ENCODE measurements at places on chromosomes 7 and 10.

DNA sequence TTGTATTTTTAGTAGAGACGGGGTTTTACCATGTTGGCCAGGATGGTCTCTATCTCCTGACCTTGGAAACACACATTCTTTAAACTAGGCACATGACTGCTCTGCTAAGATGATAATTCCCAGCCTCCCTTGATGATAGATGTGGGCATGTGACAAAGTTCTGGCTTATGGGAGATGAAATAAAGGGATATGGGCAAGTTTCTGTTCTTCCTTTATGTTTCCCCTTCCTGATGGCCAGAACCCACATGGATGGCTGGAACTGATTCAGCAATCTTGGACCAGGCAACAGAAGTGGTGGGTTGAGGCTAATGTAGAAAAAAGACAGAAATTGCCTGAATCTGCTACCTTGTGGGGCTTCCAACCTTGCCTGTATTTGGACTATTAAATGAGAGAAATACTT, 60.7 kb upstream of the NRP1 start:
- no peak for DNase-seq

DNA sequence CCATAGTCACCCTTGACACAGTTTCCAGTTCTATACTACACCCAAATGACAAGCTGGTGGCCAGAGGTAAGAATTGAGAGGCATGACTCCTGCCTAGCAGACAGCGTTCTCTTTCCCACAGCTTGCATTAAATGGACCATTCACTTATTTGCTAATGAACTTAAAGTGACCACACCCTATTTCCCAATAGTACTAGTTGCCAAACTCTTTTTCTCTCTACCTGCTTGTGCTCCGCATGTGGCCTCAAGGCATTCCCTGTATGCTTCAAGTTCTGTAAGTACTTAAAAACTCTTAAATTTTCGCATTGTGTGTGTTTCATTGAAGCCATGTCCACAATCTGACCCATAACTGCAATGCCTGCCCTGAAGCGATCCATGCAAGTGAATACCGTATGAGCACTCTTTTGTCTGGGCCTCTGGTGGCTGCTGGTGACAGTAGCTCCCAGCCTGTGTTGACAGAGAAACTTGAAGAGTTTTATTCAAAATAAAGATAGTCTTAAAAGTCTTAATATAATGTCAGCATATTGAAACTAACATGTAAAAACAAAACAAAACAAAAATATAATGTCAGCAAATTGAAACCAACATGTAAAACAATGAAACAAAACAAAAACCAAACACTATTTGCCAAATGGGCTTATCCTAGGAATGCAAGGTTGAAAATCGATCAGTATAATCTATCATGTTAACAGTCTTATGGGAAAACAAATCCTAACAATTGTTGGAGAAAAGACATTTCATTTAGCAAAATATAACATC, 73.6 kb downstream of the CCSER2 start:
- DNase-seq: no peak

DNA sequence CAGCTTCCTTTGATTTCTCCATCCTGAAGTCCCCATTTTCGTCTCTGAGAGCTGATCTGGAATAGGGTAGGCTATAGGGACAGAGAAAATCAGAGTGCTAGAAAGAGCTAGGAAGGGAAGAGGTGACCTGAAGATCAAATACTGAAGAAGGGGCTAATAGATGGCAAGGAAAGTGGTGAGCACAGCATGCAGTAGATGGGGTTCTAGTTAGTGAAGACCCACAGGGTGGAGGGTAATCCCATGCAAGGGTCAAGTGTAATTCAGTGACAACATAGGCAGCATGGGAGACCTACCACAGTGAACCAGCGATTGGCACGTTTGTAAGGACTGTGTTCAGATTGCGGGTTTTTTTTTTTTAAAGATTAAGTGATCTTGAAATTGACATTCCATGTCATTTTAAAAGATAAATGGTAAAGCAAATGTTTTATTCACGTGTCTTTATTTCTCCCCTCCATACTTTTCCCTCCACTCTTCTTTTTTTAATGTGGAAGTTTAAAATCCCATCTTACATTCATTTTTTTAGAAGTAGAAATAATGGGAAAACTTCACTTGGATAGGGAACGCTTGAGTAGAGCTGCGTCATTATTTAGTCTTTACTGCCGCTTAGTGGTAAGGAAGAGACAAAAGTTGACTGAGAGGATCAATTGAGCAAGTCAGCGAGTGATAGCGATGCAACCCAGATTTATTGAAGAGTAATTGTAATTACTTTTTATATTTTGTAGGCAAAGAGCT, 21.0 kb upstream of the ABI1 start:
- no peak for DNase-seq

DNA sequence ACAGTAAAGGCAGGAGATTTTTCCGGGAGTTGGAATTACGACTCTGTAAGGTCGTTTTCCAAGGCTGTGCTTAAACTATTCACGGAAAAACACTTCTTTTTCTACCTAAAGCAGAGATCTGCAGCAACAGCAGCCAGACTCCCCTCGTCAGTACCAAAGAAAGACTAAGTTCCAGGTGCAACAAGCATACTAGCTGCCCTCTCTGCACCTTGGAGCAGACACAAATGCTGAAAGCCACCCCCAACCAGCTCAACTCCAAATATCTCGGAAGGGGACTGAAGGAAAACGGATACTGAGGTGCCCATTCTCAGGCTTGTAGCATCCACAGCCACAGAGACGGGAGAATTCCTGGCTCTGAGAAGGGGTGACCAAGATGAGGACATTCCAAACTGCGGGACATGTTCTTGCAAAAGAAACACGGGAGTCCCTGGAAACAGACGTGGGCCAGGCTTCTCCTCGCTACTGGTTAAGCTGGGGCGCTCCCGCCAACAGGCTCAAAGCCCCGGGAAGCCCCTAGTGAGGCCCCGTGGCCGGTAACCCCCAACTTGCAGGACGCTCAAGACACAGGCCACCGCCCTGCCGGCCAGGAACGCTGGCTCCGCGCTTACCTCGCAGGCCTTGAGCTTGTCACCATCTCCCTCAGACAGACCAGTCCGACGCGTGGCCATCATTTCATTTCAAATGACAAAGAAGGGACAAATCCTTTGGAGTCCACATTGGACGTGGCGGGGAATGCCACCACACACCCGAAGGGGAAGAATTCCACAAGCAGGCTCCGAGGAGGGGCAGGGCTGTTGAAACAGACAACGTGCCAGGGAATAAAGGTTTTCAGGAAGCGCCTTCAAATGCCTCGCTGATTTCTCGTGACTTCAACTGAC, 2.2 kb downstream of the ARHGAP21 start:
- DNase-seq: no peak

GRCh38 chr7:98930921-98931320, 52.6 kb downstream of the TRRAP start:
- DNase-seq: peak; percentile 31

DNA sequence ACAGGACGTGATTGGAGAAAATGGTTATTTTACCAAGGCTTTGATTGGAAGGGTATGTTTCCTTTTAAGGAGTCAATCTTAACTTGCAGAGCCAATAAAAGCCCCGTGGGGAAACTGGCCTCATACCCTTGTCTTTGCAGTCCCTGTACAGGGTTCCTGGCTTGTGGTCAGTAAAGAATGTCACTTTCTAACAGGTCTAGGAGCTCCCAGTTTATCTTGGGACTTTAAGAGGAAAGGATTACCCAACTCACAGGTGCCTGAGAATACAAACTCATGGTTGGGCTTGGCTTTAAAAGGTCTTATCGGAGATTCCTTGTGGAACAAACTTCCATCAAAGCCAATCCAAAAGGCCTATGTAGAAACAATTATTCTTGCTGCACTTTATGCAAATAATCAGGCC, 221.8 kb downstream of the PHF14 start:
- no peak for DNase-seq

GRCh38 chr7:90424720-90425119, 21.5 kb downstream of the CLDN12 start:
- no peak for DNase-seq

DNA sequence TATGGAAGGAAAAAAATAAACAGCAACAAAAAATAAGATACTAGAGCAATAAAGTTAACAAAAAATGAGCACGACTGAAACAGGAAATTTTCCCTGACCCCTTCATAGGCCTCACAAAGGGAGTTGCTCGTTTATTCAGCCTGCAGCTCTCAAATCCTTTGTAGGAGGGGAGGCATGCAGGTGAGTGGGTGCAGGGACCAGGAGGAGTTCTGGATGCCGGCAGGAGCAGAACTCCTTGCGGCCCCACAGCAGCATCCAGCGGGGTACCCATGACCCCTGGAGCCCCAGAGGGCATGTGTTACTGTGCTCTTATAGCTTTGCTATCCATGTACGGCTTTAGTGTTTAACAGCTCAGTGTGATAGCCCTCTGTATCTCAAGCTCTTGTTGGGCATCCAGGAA, 5.8 kb downstream of the TAS2R39 start:
- no peak for DNase-seq

GRCh38 chr10:132307823-132308586, at the start of gene STK32C:
TSS of gene STK32C (minus strand) at chr10:132307950. CDS start at chr10:132307833, 117 bp downstream.
- DNase-seq: peak; percentile 79

- no peak for DNase-seq
Measured at GRCh38 chr7:1368682-1369571, 90.3 kb downstream of the MICALL2 start.

- DNase-seq: no peak
Measured at GRCh38 chr10:32959006-32959920, 1.2 kb upstream of the ITGB1 start.

GRCh38 chr10:103618575-103619423, 125.3 kb downstream of the NEURL1 start:
- DNase-seq: no peak

DNA sequence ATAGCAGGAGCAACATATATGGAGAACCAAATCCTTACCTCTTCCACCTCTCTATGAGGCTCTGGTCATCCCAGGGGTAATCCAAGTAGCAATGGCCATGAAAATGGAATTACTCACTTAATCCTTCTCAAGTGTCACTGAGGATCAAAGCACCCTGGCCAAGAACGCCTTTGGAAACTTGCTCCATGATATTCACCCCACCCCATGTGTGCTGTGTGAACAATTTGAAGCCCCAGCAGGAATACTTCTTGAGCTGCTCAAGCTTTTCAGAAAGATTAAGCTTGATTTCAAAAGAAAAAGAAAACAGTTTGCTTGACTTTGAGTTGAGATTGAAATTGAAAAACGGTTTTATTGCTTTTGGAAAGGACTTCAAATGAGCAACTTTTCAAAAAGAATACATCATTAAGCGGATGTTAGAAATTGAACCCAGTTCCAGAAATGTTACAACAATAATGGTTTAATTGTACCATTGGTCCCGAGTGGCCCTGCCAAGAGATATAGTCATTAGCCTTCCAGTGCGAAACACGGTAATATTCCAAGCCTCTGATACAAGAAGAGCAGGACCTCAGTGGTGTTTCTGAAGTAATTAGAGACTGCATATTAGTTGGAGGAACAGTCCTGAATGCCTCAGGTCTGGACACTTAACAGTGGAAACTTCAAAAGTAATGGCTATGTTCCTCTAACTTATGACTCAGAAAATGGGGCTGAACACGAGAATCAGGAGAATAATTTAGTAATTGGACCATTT, 208.1 kb downstream of the NEBL start:
- DNase-seq: no peak

- no peak for DNase-seq
Measured at GRCh38 chr10:9198611-9199010, 1144.1 kb downstream of the GATA3 start.

DNA sequence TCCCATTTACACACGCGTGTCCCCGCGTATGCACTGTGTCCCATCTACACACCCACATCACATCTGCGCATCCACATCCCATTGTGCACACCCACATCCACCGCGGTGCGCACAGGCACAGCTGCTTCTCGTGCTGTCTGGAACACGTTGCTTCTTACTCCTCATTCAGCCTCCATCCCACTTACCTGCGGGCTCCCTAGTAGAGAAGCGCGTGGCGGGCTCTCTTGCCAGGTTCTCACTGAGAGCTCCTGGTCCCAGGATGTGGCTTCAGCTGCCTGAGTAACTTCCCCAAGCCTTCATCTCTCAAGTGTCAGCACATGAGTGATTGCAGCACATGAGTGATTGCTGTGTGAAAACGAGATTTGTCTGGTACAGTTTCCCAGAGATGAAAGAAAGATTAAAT, 117.8 kb downstream of the TRRAP start:
- DNase-seq: no peak

GRCh38 chr7:121504482-121504881, 108.4 kb upstream of the FAM3C start:
- DNase-seq: no peak

GRCh38 chr7:64802699-64803098, 8.5 kb downstream of the ZNF138 start:
- no peak for DNase-seq

DNA sequence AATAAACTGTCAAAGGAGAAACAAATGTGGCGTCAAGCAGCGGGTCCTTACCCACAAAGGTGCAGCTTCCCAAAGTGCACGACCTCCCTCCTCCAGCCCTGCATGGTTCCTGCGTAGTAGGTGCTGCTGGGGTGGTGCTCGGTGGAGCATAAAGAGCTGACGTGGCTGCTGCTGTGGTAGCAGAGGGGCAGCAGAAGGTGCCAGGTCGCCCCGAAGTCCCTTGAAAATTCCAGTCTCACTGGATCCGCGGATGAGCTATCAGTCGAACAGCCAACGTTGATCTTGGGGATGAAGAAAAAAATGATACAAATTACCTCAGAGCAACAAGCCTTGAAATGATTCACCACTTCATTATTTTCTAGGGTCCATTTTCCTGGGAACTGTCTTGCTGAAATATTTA, 105.0 kb upstream of the SLC26A5 start:
- no peak for DNase-seq

All from effector memory CD8-positive, alpha-beta T cell (primary cell).